ENCODE measurements at places on chromosomes 5 and 9.
A peak's percentile ranks its signal among the peaks of the same experiment; 100 is the strongest.

DNA sequence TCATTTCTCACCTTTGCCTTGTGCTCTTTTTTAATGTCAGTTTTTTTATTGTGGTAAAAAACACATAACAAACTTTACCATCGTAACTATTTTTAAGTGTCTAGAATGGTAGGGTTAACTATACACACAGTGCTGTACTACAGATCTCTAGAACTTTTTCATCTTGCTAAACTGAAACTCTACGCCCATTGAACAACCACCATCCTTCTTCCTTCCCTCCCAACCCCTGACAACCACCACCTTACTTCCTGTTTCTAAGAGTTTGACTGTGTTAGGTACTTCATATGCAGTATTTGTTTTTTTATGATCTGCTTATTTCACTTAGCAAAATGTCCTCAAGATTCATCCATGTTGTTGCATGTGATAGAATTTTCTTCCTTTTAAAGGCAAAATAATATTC, 54.9 kb downstream of the PSAT1 start:
- DNase-seq: peak; percentile 18

GRCh38 chr9:131436865-131437271, 43.0 kb downstream of the PRRC2B start:
- DNase-seq: no peak

- no peak for DNase-seq
Measured at GRCh38 chr5:31079668-31080067, 113.8 kb upstream of the CDH6 start.

DNA sequence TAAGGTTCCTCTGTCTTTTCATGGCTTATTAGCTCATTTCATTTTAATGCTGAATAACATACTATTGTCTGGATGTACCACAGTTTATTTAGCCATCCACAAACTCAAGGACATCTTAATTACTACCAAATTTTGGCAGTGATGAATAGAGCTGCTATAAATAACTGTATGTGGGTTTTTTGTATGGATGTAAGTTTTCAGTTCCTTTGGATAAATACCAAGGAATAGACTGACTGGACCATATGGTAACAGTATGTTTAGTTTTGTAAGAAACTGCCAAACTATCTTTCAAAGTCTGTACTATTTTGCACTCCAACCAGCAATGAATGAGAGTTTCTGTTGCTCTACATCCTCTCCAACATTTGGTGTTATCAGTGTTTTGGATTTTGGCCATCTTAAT, 38.7 kb downstream of the SCAMP1 start:
- DNase-seq: no peak

DNA sequence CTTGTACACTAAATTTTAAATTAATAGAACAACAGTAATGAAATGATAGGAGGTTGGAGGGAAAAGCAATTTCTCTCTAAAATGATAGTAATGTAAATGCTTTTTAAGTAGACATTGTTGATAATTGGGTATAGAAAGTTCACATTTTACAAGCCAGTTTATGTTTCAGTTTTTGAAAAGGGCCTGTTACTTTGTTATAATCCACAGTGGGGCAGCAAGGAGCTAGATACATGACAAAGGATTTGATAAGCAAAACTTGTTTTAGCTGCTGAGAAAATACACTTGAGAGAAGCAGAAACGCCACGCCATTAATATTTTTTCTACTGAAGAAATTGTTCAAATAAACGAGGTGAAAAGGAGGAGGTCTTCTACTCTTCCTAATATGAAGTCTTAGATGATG, 30.2 kb downstream of the SREK1 start:
- peak; percentile 21 for DNase-seq

GRCh38 chr9:88826181-88826580, 165.1 kb upstream of the S1PR3 start:
- no peak for DNase-seq

GRCh38 chr5:93915142-93915553, 173.7 kb upstream of the POU5F2 start:
- DNase-seq: peak; percentile 59

DNA sequence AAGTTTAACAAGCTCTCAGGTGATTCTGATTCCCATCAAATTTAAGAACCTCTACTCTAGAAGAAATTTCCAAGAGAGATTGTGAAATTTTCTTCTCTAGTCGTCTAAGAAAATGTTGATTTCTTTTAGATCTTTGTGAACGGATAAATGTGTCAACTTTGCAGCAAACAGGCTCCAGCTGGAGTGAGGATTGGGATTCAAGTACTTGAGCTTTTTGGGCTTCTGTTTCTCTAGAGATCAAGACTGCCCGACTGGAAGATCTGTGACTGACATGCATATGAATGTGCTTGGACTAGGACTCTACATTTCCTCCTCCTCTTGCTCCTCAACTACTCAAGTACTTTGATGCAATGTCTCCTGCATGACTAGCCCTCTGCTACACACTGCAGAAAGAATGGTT, 388.3 kb downstream of the TMEM38B start:
- DNase-seq: no peak

- DNase-seq: no peak
Measured at GRCh38 chr5:91061946-91062562, 321.1 kb downstream of the ARRDC3 start.

DNA sequence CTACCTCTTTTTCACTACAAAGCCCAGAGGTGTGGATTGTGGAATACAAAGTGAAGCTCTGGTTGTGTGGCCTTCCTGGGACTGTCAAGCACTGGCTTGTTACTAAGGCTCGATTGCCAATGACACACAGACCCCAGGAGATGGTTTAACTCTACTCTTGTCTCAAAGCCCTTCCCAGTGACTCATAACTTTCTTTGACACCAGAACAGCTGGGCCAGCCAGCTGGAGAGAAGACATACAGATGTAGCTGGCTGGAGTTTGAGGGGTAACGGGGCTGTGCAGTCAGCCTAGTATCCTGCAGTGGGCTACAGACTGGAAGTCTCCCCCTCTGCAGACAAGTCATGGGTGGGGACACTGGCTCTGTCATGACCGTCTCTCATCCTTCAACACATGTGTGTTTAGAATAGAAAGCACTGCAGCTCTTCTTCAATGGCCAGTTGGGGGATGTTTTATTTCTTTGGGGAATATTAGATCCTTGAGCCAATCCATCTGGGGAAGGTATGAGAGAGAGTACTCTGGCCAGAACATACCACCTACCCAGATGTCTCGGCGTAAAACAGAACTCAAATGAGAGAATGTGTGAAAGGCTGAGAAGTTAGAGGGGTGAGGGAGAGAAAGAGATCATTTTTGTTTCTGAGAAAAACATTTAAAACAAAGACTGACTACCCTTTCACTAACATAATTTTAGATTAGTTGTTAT, 53.3 kb downstream of the SEMA6A start:
- no peak for DNase-seq

GRCh38 chr9:98479967-98480847, 224.8 kb upstream of the TBC1D2 start:
- DNase-seq: no peak

- no peak for DNase-seq
Measured at GRCh38 chr5:42581845-42582244, 158.6 kb downstream of the GHR start.

- no peak for DNase-seq
Measured at GRCh38 chr5:135248801-135249231, 150.2 kb downstream of the MACROH2A1 start.

DNA sequence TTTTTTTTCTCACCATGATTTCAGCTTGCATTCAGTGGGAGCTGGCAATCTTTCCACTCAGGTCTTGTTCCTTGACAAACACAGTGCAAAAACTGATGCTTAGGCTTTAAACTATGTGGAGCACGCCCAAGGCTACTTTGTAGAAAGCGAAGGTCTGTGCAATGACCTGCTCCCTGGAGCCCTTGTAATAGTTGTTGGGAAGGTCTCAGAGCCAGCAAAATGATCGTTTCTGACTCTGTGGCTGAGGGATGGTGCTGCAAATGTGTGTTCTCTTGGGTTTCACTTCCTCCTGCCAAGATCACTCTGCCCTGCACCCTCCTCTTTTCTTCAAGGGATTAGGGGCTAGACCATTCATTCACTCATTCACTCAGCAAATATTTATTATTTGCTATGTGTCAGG, 249.7 kb upstream of the MAP3K1 start:
- no peak for DNase-seq

GRCh38 chr5:141529873-141530272, 41.0 kb downstream of the PCDHGC5 start:
- no peak for DNase-seq

DNA sequence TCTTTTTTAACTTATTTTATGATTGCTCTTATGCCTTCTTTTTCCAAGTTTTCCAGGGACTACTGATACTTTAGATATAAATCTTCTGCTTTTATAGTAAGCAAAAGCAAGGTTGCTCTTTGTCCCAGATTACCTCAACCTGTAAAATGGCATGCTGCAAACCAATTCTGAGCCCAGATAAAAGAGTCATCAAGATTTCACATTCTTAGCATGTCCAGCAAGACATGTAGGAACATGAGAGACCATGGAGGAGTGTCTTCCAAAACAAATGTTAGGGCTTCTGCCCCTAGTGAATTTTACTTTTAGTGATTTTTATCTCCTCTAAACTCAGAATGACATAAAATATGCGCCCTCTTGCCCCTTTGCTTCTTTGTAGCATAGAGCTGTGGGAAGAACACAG, 7.0 kb upstream of the CDC20B start:
- DNase-seq: no peak

GRCh38 chr5:63398346-63398745, 563.9 kb downstream of the HTR1A start:
- DNase-seq: no peak

DNA sequence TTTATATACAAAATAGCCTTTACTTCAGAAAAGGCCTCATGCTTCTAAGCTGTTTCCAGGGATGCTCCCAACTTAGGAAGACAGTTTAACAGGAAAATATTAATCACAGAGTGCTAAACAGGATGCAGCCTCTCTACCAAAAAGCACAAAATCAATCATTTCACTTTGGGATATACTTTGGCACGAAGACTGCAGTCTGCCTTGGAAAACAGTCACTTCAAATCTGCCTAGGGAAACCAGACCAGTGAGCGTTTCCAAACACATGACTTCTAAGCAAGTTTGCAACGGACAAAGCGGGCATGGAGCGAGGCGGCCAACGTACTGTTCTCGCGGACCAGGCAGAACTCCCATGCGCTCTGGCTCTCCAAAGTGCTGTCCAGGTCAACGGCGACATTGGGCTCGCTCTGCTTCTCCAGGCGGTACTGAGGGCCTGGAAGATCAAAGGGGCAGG, 201.0 kb downstream of the MAPKAP1 start:
- DNase-seq: no peak

DNA sequence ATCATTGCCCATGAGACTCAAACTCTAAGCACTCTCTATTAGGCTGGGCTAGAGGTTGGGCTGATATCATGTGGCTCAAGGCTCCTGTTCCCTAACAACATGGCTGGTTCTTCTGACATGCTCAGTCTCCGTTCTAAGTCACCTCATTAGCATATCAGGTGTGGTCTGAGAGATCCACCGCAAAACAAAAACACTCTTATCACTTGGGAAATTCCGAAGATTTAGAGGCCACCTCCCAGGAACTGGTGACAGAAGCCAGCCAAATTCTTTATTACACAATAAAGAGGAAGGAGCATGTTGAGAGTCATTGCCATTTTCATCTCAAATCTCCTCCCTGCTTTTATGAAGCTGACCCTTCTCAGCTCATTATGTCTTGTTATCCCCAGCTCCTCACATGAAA, 107.6 kb downstream of the MSX2 start:
- DNase-seq: no peak

GRCh38 chr9:69496846-69497450, 171.9 kb downstream of the ENTREP1 start:
- no peak for DNase-seq

- DNase-seq: no peak
Measured at GRCh38 chr5:97245386-97245785, 62.3 kb upstream of the RIOK2 start.

- no peak for DNase-seq
Measured at GRCh38 chr9:109449036-109449798, 48.9 kb downstream of the PTPN3 start.

GRCh38 chr9:74663439-74663838, 166.3 kb downstream of the RORB start:
- DNase-seq: no peak

GRCh38 chr9:18478501-18479361, 4.8 kb downstream of the ADAMTSL1 start:
- no peak for DNase-seq

DNA sequence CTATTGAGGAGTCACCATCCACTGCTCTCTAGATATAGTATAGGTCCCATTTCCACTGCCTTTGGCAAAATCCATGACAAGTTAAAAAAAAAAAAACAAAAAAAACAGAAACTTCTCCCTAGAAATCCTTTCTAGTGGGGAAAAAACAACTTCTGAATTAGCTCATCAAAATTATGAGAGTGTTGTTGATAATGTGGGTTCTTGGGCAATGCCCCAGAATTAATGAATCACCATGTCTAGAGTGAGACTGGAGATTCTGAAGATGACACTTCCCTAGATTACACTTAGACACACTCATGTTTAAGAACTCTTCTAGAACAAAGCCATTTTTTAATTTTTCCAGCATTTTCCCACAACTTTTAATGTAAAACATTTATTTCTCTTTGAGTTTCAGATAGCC, 728.0 kb upstream of the C9orf72 start:
- DNase-seq: no peak

GRCh38 chr5:57741336-57741735, 258.7 kb upstream of the ACTBL2 start:
- no peak for DNase-seq

- no peak for DNase-seq
Measured at GRCh38 chr9:4938496-4938895, 46.6 kb upstream of the JAK2 start.

DNA sequence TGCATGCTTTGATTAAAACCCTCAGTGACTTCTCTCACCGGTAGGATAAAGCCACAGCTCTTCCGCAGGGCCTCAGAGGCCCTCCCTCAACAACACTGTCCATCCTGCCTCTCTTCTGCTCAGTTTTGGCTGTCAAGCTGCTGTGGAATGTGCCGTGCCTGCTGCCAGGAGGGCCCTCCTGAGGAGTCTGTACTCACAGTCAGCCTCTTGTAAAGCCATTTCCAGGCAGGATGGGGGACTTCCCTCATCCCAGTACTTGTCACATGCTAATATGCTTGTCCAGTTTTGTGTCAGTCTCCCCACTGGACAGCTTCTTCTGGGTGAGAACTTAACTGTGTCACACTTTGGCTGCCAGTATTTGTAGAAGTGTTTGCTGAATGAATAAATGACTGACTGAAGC, 13.9 kb upstream of the DDX41 start:
- no peak for DNase-seq

GRCh38 chr9:16679327-16679821, 191.1 kb downstream of the BNC2 start:
- DNase-seq: no peak

DNA sequence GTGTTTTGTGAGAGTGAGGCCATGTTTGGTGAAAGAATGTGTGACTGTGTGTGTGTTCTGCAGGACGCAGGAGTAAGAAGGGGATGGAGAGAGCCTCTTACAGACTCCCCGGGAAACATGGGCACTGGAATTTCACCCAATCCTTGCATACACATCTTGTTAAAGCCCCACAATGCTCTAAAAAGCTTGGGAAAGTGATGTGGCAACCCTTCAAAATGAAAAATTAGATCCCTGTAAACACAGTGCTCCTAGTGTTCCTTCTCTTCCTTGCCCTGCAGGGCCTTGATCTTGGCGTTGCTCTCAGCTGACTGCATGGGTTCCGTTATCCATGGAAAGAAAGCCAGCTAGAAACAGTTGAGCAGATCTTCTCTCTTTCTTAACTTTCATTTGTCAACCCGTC, 701.7 kb downstream of the SEMA5A start:
- DNase-seq: no peak
